Activated T-helper 2 cell treated with anti-CD3 and anti-CD28 coated beads, Interferon-gamma antibody, Interleukin-2, Interleukin-4, amounts not matched to agents 10 μg/mL and 5 μg/mL and 100 μg/mL, durations not matched to agents 14 hours and 24 hours and 36 hours (primary cell): ENCODE measurements at places on chromosomes 3 and 15. TPM values are rescaled to one million over a fixed set of nuclear protein-coding genes. Genes with fewer than 3 reads are reported as not detected.

LOXL1 gene
- total RNA-seq, result 0.84 and 0.99 TPM in 2 replicates

CHRM5 gene
- not detected in 2 replicates for total RNA-seq

GRCh38 chr3:46881596-46882376, 4.3 kb downstream of the PTH1R start:
- no peak for DNase-seq
- H3K36me3 ChIP-seq, result no peaks in the 10 kb centered on the region
- no peak overlapping the region for H3K27ac ChIP-seq

DNA sequence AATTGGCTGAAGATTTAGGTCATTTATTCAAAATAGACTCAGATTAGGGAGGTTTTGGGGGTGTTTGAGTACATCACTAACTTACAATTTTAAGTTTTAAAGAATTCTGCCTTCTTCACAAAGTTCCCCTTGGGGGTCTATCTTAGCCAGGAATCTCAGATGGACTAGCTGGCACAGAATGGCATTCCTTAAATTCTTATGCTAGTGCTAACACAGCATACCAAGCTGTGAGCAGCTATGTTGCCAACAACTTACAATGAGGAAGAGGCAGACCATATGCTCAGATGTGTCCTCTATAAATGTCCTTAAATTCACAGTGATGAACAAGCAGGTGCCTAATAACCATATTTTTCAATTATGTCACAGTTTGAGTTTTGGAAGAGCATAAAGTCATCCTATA, 60.9 kb upstream of the NPHP3 start:
- H3K36me3 ChIP-seq, result no peaks in the 10 kb centered on the region
- DNase-seq, result no peak
- peaks cover 2% of the 10 kb centered on the region for H3K4me1 ChIP-seq
- no peak overlapping the region for H3K4me3 ChIP-seq
- H3K27ac ChIP-seq, result no peak overlapping the region

DNA sequence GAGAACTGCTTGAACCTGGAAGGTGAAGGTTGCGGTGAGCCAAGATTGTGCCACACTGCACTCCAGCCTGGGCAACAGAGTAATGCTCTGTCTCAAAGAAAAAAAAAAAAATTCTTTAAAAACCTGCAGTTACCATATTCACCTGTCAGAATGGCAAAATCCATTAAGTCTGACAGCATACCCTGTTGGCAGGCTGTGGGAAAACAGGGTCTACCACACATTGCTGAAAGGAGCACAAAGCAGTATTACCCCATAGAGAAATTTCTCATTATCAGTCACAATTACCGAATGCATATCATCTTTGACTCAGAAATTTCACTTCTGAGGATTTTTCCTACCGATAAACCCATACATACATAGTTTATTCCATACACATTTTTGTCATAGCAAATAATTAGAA, 264.1 kb upstream of the SLCO3A1 start:
- no peak overlapping the region for H3K27ac ChIP-seq
- H3K36me3 ChIP-seq, result no peaks in the 10 kb centered on the region
- peaks cover 9% of the 10 kb centered on the region for H3K27me3 ChIP-seq
- peaks cover 3% of the 10 kb centered on the region for H3K4me1 ChIP-seq
- no peak overlapping the region for H3K4me3 ChIP-seq

DNA sequence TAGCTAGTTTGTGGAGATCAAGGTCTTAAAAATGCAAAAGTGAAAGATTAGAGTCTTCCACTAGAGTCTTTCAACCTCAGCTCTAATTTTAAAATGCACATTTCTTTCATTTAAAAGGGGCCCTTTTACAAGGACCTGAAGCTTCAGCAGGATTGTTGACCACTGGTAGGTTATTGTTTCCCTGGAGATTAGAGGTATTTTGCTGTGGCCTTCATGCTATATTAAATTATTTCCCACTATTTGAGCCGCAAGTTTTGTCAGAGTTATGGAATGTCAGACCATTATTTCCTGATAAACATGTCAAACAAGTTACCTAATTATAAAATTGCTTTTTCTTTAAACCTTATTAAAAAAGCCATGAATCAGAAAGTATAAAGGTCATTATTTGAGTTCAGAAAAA, 103.1 kb upstream of the CCNL1 start:
- no peak overlapping the region for H3K4me3 ChIP-seq
- H3K27me3 ChIP-seq, result peaks cover under 1% of the 10 kb centered on the region
- no peak overlapping the region for H3K27ac ChIP-seq
- no peaks in the 10 kb centered on the region for H3K36me3 ChIP-seq
- H3K4me1 ChIP-seq, result no peaks in the 10 kb centered on the region

- no peaks in the 10 kb centered on the region for H3K4me1 ChIP-seq
- H3K27me3 ChIP-seq, result no peaks in the 10 kb centered on the region
- H3K36me3 ChIP-seq, result peaks cover 8% of the 10 kb centered on the region
- H3K4me3 ChIP-seq, result no peak overlapping the region
- DNase-seq, result no peak
These were observed 41.3 kb downstream of the DNAH1 start for GRCh38 chr3:52357151-52358080.
